Glutamatergic neuron (in vitro differentiated cells): ENCODE measurements at places on chromosomes 11 and 22.

GRCh38 chr11:5242933-5243815 is 6.5 kb downstream of the HBG1 start:
- DNase-seq: no peak

- no peak for DNase-seq
These were observed 37.7 kb upstream of the ANO1 start for GRCh38 chr11:70040452-70040851.

DNA sequence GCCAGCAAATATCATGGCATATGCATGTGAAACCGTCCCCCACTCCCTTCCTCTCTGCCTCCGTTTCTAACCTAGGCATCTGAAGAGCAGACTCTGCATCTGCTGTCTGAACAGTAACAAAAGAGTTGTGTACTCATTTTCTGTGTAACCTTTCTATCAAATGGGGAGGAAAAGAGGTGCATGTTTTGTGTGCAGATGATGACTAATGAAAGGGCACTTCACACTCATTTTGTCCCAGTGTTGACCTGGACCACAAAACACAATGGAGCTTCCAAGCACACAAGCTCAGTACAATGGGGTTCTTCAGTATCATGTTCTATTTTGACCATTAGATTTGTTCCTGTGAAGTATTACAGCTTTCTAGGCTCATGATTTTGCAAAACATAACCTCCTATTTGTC is 13.0 kb downstream of the JHY start:
- no peak for DNase-seq

- no peak for DNase-seq
These were observed 42.5 kb downstream of the CEP57 start for GRCh38 chr11:95832763-95833162.

DNA sequence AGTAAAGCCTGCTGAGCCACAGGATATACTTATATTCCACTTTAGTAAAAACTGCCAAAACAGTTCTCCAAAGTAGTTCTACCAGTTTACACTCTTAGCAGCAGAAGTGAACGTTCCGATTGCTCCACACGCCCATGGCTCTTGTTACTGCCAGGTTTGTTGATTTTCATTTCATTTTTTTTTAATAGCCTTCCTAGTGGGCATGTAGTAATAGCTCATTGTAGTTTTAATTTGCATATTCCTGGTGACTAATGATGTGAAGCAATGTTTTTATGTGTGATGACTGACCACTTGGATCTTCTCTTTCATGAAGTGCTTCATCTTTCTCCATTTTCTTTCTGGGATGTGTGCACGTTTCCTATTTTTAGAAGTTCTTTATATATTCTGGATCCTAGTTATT is 4.8 kb upstream of the C11orf97 start:
- DNase-seq: no peak

GRCh38 chr11:102240502-102240901 is 76.8 kb upstream of the BIRC3 start:
- DNase-seq: no peak

DNA sequence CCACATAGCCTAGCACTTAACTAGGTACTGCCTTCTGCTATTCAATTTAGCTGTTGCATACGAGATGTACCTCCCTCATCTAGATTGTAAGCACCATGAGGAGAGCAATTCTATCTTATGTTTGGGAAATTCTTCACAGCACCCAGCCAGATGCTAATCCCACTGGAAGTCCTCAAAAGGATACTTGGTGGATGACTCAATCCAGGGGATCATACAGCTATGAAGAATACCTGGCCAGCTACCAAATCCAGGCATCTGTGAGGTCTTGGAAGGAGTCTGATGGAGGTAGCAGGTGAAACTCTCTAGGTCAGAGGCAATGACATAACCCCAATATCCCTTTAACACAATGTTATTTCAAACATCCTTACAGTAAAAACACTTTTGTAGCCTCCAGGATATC is 167.8 kb upstream of the NCAM1 start:
- DNase-seq: no peak

GRCh38 chr22:37122598-37123180 is 13.2 kb upstream of the TMPRSS6 start:
- DNase-seq: no peak

DNA sequence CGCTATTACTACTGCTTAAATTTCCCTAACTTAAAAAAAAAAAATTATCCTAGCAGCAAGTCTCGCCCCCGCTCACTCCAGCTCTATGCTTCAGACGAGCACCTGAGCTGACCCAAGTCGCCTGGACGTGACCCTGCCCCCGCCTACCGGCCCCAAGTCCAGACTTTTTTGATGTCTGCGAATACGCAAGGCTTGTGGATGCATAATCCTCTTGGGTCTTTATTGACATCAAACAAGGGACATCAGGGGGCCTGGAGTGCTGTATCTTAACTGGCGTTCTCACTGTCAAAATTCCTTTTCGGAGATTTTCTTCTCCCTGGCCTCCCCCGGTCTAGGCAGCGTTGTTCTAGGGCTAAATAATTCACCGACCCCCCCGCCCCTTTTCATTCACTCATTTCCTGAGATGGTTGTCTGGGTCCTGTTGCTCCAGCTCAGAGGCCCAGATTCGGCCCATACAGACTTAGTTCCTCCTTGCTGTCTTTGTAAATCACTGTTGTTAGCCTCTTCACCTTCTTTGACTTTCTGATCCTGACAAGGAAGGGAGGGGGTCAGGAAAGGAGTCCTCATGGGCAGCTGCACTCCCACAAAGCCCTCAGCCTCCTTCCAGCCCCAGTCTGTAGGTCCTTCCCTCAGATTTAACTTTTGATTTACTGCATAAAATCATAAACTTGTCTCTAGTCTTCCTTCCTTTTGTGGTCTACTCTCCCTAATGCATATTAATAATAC is 601 bp upstream of the LRP4 start:
- DNase-seq: no peak

DNA sequence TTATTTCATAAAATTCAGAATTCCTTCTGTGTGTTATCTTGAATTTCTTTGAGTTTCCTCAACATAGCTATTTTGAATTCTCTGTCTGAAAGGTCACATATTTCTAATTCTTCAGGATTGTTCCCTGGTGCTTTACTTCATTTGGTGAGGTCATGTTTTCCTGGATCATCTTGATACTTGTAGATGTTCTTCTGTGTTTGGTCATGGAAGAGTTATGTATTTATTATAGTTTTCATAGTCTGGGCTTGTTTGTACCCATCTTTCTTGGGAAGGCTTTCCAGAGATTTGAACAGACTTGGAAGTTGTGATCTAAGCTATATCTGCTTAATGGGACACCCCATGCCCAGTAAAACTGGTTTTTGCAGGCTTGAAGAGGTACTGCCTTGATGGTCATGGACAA is 149.6 kb downstream of the METTL15 start:
- no peak for DNase-seq

DNA sequence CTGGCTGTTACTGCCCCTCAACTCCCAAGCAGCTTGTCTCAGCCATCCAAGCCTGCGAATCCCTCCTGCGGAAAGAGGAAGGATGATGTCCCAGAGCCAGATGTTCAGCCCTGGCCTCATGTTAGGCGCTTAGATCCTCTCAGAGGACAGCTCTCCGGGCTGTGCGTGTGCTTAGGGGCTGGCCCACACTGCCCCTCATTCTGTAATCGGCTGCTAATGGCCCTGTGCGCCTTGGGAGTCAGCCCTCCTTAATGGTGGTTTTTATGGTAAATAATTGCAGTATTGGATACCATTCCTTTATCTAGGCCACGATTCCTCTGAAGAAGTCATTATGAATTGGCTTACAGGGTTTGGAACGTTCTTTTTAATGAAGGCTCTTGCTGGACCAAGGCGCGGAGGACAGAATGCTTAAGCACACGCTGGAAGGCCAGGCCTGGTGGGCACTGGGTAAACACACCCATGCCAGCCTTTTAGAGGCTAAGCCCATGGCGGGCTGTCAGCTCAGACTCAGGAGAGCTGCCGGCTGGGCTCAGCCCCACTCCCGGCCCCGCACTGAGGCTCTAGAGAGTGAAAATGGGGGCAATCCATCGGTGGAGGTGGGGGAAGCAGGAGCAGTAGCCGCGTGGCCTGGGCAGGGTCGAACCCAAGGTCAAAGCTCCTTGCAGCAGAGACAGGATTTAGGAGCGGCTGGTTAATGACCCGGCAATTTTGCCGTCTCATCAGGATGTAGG is 1157.5 kb downstream of the BRD1 start:
- DNase-seq: no peak

DNA sequence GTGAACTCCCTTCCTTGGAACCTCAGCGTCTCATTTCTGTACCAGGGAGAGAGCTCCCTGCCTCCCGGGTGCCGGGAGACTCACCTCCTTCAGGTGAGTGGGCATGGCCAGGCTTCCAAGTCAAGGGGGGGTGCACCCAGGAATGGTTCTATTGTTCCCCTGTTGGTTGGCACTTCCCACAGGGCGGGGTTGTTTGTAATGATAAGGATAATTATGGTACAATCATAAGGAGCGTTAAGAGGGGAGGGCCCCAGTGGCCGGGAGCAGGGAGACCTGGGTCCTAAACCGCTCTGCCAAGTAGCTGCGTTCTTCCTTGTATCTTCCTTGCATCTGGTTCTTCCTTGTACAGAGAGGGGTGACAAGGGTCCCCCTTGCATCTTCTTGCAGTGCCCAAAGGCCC is 79.1 kb downstream of the LRRC32 start:
- DNase-seq: no peak

DNA sequence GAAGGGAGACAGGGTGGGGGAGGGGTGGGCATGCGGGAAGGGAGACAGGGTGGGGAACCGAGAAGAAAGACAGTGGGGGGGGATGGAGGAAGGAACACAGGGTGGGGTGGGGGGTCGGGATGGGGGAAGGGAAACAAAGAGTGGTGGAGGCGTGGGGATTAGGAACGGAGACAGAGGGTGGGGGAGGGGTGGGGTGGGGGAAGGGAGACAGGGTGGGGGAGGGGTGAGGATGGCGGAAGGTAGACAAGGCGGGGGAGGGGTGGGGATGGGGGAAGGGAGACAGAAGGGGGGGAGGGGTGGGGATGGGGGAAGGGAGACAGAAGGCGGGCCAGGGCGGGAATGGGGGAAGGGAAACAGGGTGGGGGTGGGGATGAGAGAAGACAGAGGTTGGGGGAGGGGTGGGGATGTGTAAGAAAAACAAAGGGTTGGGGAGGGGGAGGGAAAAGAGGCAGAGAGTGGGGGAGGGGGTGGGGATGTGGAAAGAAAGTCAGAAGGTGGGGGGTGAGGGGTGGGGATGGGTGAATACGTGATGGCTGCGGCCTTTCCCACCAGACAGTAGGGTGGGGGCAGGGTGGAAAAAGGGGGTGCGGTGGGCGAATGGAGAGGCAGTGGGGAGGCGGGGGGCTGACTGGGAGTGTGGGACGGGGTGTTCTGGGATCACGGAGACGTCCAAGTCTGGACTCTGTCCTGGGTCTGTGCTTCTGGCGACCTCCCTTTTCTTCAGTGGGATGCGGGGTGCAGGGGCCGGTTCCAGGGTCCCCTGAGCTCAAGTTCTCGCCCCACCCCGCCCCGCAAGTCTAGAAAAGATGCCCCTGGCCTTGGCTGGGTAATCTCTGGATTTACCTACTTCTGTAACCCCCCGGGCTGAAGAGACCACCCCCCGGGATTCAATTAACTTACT is 744 bp downstream of the PRAME start:
- no peak for DNase-seq
